ENCODE measurements at places on chromosomes 16 and 17.

DNA sequence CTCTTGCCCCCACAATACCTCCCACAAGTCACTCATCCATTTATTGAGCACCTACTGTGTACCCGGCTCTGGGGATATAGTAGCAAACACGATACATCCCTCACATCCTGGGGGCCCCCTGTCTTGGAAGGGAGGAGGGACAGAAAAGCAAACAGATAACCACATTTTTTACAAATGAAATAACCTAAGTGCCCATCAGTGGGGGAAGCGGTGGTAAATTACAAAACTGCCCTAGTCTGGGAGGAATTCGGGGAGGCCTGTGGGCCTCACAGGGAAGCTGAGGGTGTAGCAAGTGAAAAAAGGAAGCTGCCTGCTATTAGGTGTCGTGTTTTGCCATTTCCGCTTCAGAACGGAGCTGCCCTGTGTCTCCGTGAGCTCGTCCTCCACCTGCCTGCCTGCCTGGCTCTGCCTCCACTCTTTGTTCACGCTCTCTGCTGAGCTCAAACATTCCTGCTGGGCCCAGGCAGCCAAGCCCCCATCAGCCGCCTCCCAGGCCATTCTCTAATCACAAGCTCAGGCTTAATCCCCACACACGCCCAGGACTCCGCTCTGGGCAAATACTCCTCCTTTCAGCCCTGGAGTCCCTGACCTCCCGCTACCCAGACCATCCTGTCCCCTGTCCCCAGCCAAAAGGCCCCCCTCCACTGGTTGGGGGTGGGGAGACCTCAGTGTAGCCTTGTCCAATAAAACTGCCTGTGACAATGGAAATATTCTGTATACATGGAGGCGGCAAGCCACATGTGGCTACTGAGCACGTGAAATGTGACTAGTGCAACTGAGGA is 10.2 kb upstream of the SEC14L5 start:
- no peak for DNase-seq

DNA sequence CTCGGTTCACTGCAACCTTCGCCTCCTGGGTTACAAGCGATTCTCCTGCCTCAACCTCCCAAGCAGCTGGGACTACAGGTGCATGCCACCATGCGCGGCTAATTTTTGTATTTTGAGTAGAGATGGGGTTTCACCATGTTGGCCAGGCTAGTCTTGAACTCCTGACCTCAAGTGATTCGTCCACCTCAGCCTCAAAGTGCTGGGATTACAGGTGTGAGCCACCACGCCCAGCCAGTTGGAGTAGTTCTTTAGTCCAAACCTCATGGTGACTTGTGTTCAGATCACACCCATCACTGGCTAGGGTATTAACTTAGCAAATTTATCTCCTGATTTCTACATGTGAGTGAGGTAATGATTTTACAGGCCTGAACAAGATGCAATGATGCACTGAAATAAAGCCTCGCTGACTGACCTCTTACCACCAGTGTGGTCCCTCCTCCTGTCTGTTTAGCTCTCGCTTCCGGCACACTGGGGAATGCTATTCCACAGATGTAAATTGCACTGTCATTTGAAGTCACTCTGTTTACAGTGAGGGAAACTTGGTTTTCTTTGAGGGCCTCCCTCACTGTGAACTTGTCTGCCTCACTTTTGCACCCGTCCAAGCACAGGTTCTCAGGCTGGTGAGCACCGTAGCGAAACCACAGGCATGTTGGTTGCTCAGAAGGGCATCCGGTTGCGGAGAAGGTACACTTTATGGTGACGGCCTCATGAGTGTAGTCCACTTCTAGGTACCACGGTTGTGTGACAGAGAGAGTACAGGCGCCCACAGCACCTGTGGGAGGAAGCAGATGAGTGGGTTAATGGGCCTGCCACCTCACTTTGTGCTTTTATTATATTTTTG is 5.5 kb downstream of the IGSF6 start:
- peak; percentile 72 for DNase-seq

DNA sequence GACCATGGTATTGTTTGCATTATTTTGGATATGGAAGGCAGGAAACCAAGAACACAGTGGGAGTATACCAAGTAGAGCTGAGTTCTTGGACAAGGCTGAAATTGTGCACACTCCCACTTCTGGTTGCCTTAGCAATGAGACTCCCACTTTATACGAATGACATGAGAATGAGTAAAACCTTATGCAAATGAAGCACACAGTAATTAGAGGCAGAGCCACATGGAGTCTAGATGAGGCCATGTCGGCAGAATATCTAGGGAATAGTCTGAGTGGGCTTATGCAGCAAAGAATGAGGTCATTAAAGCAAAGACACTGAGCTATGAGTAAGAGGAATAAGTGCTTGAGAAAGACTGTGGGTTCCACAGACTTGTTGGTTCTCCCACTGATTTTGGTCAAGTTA is 178.7 kb downstream of the GRIN2A start:
- no peak for DNase-seq

DNA sequence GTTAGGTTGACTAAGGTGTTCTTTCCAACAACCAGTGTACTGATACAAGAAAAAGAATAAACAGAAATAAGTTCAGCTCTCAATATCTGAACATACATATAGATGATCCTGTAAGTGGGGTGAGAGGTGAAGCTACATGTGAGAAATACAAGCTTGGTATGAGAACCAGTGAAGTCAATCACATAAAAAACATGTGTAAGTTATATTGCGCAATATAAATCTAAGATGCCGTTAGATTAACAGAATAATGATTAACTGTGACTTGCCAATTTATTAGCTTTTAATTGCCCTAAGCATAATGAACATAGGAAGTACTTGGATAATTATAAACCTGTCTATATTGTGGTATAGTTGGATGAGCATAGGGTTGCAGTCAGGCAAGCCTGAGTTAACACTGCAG is 1597.1 kb upstream of the GOT2 start:
- no peak for DNase-seq

GRCh38 chr16:14365200-14365851 is 264.7 kb downstream of the PARN start:
- no peak for DNase-seq

DNA sequence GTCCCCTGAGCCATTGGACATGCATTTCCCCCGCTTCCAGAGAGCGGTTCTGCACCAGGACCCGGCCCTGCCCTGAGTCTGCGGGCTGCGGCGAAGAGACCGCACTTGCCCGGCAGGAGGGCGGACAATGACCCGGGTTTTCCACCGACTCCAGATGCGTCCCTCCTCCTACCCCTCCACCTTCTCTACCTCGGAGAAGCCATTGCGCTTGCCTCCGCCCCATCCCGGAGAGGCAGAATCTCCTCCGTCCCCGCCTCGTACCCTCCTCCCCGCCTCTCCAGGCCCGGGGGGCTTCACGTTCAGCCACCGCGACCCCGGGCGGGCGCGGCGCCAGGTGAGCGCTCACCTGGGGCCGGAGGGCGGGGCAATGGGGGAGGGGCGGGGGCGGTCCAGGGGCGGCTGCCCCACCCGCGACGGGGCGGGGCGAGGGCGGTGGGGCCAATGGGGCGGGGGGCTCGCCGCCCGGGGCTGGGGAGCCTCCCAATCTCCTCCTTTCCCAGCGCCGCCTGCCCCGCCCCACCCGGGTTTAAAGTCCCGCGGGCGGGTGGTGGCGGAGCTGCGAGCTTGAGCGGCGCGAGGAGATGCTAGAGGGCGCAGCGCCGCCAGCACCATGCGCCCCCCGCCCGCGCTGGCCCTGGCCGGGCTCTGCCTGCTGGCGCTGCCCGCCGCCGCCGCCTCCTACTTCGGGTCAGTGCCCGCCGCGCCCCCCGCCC is at the start of gene WNT9B:
Gene WNT9B (plus strand): TSS at position 555 of the 713 bp plus-strand sequence. CDS start 56 bp downstream, at position 611.
- peak; percentile 23 for DNase-seq
